ENCODE measurements at places on chromosomes 16 and 17.

GRCh38 chr17:69524854-69525253 lies 110.4 kb downstream of the MAP2K6 start:
- no peak for DNase-seq

DNA sequence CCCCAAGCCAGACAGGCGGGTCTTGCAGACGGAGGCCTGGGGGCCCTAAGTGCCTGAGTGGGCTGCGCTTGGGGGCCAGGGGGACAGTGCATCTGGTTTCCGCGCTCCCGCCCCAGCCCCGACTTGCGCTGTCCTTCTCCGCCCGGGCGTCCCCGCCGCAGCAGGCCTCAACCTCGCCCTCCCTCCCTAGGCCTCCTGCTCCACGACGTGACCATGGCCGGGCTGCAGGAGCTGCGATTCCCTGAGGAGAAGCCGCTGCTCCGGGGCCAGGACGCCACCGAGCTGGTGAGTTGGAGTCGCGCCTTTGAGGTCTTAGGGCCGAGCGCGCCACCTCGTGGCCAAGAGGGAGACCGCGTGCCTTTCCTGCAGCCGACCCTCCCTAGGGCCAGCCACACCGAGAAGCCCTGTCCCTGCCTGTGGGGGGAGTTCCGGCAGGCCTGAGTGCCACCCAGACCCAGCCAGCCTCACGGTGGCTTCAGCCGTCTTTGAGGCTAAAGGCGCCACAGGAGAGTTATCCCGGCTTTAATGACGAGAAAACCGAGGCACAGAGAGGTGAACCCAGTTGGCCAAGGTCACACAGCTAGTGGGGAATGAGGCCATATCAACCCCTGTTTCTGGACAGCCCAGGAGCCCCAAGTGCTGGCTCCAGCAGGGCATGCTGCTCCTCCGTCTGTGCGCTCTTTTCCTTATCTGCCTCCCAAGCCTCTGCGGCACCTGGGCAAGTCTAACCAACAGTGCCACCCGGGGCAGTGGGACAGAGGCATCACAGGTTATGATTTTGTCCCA lies 12.2 kb upstream of the NDRG4 start:
- DNase-seq: peak; percentile 54

DNA sequence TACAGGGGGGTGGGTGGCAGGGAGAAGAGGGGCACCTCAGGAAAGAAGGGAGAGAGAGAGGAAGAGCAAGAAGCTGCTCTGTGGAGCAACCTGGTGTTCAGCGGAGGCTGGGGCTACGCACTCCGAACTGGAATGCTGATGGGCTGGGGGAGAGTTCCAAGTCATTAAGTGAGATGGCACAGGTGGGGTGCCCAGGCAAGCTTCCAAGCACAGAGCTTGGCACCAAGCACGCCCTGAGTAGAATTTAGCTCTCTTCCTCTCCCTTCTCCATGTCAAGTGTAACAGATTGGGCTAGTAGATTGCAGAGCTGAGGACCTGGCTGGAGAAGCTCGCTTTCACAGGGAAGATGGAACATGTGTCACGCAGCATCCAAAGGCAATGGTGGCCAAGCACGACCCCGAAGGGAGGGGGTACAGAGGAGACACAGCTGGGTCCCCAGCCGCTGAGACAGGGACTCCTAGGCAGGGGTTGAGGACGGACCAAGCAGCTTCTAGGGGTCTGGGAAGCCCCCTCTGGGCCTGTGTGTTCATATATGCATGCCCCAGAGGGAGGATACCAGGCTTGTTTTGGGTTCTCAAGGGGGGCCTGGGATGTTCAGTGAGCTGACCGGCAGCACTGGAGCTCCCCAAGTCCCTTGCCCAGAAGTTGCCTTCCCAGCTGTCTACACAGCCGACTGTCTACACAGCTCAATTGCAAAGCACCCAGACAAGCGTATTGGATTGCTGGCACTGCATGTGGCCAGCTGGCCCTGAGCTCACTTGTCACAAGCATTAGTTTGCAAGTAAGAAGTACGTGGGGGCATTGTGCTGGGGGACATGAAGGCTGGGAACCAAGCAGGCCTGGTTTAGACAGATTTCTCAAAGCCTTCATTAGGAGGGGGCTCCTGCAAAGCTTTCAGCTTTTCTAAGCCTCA lies 247.8 kb downstream of the ENGASE start:
- no peak for DNase-seq

- DNase-seq: no peak
Observed at GRCh38 chr17:7262192-7262934, at the start of gene CLDN7. TSS of gene CLDN7 (minus strand) at chr17:7262478. CDS start at chr17:7262043, 435 bp downstream.

DNA sequence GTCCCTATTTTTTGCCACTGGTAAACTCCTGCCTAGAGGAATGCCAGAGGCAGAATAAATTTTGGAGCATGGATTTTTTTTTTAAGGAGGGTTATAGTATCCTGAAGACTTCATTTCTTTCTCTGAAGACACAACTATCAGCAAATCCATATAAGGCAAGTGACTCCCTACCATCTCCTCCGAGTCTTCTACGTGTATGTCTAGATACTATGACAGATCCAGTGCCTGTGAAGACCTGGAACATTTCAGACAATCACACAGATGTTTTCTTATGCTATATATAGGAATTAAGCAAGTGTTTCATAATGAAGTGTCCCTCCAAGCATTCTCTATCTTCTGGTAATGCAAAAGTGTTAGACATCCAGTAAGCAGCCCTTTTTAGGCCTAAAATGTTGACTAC lies 255.5 kb upstream of the TBX2 start:
- no peak for DNase-seq

DNA sequence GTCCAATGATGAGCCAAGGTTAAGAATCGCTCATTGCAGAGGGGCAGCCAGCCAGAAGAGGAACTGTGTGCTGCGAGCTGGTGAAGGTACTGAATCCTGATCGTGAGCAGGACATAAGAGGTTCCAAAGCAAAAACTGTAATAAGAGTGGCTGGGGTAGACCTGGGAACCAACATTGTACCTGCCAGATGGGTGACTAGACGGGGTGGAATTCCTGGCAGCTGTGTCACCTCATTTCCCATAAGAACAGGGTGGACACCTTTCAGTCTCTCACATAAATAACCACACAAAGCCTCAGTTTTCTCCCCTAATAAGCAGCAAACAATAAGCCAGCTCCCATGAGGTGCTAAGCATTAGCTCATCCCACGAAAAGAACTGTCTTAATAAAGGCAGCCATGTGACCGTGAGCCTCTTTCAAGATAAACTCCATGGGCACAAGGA lies 290.3 kb downstream of the SOX9 start:
- DNase-seq: no peak

GRCh38 chr17:28324267-28324745 lies 5.3 kb downstream of the TMEM97 start:
- DNase-seq: no peak

DNA sequence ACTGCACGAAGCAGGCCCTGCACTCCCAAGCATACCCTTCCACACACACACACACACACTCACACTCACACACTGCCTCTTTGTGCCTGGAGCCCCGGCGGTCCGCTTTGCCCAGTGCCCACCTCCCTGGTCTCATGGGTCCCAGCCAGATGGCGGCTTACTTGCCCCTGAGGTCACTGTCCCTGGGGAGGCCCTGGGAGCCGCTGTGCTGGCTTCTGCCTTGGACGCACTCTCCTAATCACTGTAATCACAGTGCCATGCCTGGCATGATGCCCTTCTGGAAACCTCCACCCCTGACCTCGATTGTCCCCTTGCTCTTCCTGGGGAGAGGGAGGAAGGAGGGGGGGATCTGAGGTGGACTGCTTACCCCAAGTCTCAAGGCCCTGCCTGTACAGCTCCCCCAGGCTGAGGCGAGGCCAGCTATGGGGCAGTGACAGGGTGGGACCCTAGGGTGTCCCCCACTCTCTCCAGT lies 36.0 kb downstream of the ARHGAP23 start:
- no peak for DNase-seq

DNA sequence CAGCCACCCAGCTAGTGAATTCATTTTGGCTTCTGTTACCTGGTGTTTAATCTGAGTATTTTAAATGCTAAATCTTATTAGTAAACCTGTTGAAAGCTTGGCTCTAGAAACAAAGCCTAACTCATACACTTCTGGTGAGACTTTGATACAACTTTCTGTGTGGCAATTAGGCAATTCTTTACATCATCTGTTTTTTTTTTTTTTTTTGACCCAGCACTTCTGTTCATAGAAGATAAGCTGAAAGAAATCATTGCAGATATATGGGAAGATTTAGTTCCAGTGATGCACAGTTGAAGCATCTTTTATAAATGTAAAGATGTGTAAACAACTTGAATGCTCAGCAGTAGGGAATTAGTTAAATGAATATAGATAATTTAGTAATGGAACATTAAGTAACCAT lies 21.7 kb upstream of the ABCC11 start:
- DNase-seq: no peak

- DNase-seq: no peak
Observed at GRCh38 chr17:28986714-28987655, 18.8 kb downstream of the SEZ6 start.

DNA sequence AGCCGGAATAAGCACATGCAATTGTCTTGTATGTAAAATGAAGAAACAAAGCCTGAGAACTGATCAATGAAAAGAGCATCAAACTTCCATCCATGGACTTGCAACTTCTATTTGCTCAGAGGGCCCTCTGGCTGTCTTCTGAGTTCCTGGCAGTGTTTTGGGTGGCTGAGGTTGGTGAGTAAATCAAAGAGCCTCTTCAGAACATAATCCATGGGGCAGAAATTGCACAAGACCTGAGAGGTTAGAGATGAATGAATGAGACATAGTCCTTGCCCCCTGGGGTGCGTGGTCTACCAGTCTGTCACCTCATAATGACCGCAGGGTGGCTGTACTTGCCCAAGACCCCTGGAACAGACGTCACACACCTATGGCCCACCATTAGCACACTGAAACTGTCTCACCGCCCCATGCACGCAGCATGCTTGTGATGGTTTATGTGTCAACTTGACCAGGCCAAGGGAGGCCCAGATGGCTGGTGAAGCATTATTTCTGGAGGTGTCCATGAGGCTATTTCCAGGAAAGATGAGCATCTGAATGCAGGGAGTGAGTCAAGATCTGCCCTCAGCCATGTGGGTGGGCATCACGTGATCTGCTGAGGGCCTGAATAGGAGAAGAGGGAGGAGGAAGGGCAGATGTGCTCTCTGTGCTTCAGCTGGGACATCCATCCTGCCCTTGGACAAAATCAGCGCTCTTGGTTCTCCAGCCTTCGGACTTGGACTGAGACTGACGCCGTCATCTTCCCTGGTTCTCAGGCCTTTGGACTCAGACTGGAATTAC lies 8.3 kb downstream of the PIK3R6 start:
- no peak for DNase-seq
